Neural crest cell (in vitro differentiated cells): ENCODE measurements at places on chromosomes 11 and 22. TPM values are rescaled to one million over a fixed set of nuclear protein-coding genes. Genes with fewer than 3 reads are reported as not detected.

TBX10 gene
- not detected in 2 replicates for total RNA-seq

DNA sequence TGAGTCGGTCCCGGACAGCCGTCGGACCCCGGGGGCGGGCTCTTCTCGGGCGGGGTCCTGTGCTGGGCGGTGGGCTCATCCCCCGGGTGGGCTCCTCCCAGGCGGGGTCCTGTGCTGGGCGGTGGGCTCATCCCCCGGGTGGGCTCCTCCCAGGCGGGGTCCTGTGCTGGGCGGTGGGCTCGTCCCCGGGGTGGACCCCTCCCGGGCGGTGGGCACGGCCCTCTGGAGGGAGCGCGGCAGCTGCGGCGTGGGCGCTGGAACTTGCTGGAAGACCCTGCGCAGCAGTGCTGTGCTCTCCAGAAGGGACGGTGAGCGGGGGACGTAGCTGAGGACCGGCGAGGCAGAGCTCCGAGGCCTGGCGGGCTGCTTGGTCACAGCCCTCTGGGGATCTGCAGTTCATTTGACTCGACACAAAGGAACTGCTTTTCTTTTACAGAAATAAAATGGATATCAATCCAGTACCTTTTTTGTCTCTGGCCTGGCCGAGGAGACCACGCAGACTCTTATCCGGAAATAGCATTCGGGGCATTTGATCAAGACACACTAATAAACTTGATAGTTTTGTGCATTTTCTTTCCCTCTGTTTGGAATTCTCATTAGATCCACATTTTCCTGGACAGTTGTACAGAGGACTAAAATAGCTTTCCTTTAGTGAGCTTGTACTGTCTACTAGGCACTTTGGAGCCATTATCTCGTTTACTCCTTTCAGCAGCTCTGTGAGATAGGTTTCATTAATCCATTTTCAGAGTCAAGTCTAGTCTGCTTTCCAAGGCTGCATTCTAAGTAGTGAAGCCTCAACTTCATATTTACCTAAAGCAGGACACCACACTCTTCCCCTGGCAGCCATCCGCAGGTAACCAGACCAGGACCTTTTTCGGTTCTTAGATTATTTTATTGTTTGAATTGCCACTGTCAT, 812 bp downstream of the JAM3 start:
- H3K4me3 ChIP-seq, result peak overlapping the region; percentile 87
- H3K36me3 ChIP-seq, result no peaks in the 10 kb centered on the region
- peak overlapping the region; percentile 2 for H3K27ac ChIP-seq
- peak; percentile 36 for DNase-seq
- H3K4me1 ChIP-seq, result peaks cover 59% of the 10 kb centered on the region

- no peak for DNase-seq
- H3K4me1 ChIP-seq, result peaks cover 11% of the 10 kb centered on the region
- no peak overlapping the region for H3K4me3 ChIP-seq
- H3K27ac ChIP-seq, result no peak overlapping the region
- H3K36me3 ChIP-seq, result no peaks in the 10 kb centered on the region
- no peaks in the 10 kb centered on the region for H3K27me3 ChIP-seq
Measured at GRCh38 chr22:30584441-30584840, 7.3 kb downstream of the PES1 start.

- H3K4me1 ChIP-seq, result no peaks in the 10 kb centered on the region
- H3K27me3 ChIP-seq, result peaks cover 40% of the 10 kb centered on the region
- H3K4me3 ChIP-seq, result no peak overlapping the region
- no peaks in the 10 kb centered on the region for H3K36me3 ChIP-seq
- no peak for DNase-seq
- no peak overlapping the region for H3K27ac ChIP-seq
Measured at GRCh38 chr11:32391956-32392553, 43.3 kb downstream of the WT1 start.

GRCh38 chr11:1102221-1102971, 27.7 kb downstream of the MUC2 start:
- H3K36me3 ChIP-seq, result no peaks in the 10 kb centered on the region
- no peaks in the 10 kb centered on the region for H3K27me3 ChIP-seq
- H3K4me3 ChIP-seq, result no peak overlapping the region
- no peaks in the 10 kb centered on the region for H3K4me1 ChIP-seq
- H3K27ac ChIP-seq, result no peak overlapping the region
- DNase-seq, result no peak

DNA sequence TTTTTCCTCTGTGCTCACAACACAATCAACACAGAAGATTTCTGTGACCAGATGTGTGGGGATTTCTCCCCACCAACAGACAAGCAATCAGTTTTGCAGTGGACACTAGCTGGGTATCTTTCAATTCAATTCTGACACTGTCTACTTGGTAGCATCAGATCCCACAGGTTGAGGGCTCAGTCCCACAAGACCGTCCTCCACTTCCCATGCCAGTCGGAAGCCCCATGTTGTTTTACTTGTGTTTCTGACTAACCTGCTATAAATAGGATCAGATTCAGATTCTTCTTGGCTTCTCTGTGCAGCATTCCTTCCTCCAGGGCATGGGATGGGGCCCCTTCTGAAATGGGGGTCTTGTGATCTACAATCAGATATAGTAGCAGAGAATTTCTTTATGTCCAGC, 19.6 kb downstream of the ACER3 start:
- peaks cover 4% of the 10 kb centered on the region for H3K36me3 ChIP-seq
- H3K4me3 ChIP-seq, result no peak overlapping the region
- peaks cover 25% of the 10 kb centered on the region for H3K4me1 ChIP-seq
- no peaks in the 10 kb centered on the region for H3K27me3 ChIP-seq
- no peak overlapping the region for H3K27ac ChIP-seq
- no peak for DNase-seq

PRRG4 gene
- total RNA-seq, result not detected in 2 replicates

LRRC55 gene
- total RNA-seq, result 6.0 and 6.4 TPM in 2 replicates

- no peak overlapping the region for H3K4me3 ChIP-seq
- H3K27me3 ChIP-seq, result peaks cover 15% of the 10 kb centered on the region
- H3K27ac ChIP-seq, result no peak overlapping the region
- no peak for DNase-seq
- H3K36me3 ChIP-seq, result peaks cover 6% of the 10 kb centered on the region
Measured at GRCh38 chr11:59138643-59139042, 4.0 kb upstream of the FAM111A start.

GRCh38 chr11:122604621-122605020, 50.9 kb upstream of the UBASH3B start:
- H3K4me1 ChIP-seq, result no peaks in the 10 kb centered on the region
- no peak for DNase-seq
- H3K4me3 ChIP-seq, result no peak overlapping the region
- H3K27ac ChIP-seq, result peak overlapping the region; percentile 50
- no peaks in the 10 kb centered on the region for H3K36me3 ChIP-seq

- no peak for DNase-seq
- no peak overlapping the region for H3K27ac ChIP-seq
- H3K4me3 ChIP-seq, result no peak overlapping the region
Measured at GRCh38 chr11:8035200-8035855, 45.7 kb upstream of the TUB start.

TSPAN18 gene
- 116 and 125 TPM in 2 replicates for total RNA-seq

DNA sequence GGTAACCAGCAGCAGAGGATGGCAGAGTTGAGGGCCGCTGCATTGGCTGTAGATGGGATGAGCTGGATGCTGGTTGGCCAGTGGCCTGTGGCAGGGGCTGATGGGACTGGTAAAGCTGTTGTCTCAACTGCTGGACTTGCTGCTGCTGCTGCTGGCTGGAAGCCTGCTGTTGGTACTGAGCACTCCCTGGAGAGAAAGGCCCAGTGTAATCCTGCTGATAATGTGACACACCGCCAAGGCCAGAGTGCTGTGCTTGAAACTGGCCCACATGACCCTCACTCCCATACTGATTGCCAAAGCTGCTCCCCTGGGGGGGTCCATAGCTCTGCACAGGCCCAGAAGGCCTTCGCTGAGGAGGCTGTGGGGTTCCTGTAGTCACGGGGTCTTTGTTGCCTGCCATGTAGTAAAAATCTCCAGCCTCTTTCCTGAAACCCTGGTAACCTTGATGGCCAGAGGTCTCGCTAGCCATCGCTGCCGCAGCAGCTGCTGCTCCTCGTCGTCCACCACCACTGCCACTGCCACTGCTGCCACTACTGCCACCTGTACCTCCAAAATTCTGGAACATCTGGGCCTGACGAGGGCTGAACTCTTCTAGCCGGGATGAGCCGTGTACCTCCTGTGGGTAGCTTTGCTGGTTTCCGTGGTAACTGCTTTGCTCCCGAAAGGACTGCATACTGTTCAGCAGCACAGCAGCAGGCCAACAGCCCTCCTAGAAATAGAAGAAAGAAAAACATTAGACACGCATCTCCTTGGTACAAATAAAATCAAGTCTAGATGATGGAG, 55.6 kb downstream of the TCF20 start:
- H3K4me1 ChIP-seq, result peaks cover 53% of the 10 kb centered on the region
- H3K4me3 ChIP-seq, result no peak overlapping the region
- H3K27me3 ChIP-seq, result no peaks in the 10 kb centered on the region
- peak overlapping the region; percentile 91 for H3K27ac ChIP-seq
- H3K36me3 ChIP-seq, result peaks cover 20% of the 10 kb centered on the region

DNA sequence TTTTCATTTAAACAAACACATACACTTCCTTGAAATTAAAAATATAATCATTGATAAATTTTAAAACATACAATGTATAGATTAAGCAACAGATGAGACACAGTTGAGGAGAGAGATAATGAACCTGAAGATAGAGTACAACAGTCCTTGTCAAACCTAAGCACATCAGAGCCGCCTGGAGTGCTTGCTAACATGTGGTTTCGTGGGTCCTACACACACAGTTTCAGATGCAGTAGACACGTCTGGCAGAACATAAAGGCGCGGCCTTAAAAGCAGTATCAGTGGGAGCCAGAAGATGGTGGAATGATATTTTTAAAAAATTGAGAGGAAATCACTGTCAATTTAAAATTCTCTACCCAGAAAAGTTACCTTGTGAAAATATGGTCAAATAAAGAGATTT, 134.4 kb downstream of the MPPED1 start:
- no peak overlapping the region for H3K27ac ChIP-seq
- no peaks in the 10 kb centered on the region for H3K36me3 ChIP-seq
- peaks cover 5% of the 10 kb centered on the region for H3K4me1 ChIP-seq
- H3K4me3 ChIP-seq, result no peak overlapping the region
- DNase-seq, result no peak
